Osteocyte (in vitro differentiated cells): ENCODE measurements at places on chromosomes 16 and 17.

GRCh38 chr17:74304184-74304583 lies 21.8 kb upstream of the KIF19 start:
- no peak for DNase-seq

DNA sequence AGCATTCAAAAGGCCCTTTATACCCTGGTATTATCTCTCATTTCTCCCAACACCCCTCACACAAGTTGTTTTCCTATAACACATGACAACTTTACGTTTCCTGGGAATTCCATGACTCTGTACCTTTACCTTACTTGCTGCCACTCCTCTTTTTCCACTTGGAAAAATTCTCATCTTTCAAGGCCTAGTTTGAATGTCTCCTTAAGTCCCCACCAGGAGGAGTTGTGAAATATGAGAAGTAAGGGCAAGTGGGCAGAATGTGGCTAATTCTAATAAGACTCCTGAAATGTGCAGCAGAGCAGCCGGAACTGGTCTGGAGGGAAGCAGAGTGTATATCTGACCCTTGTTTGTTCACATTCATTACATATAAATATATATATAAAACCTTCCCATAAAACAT lies 39.7 kb downstream of the BRCA1 start:
- DNase-seq, result no peak

- no peak for DNase-seq
These were observed 66.4 kb downstream of the SRCIN1 start for GRCh38 chr17:38539386-38539785.

DNA sequence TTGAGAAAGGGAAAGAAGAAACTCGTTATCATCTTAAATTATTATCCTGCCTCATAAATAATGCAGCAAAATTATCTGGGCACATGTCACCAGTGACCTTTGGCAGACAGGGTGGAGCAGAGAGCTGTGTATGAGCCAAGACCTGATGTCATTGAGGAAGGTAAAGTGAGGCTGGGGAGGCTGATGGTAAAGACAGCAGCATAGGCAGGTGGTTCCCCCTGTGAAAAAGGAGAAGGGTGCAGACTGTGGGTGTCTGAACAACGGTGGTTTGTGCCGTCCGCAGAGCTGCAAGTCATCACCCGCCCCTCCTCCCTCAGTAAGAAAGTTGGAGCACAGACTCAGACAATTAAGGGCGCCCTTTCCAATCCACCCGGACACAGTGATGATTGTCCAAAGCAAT lies 30.8 kb upstream of the METTL16 start:
- no peak for DNase-seq

DNA sequence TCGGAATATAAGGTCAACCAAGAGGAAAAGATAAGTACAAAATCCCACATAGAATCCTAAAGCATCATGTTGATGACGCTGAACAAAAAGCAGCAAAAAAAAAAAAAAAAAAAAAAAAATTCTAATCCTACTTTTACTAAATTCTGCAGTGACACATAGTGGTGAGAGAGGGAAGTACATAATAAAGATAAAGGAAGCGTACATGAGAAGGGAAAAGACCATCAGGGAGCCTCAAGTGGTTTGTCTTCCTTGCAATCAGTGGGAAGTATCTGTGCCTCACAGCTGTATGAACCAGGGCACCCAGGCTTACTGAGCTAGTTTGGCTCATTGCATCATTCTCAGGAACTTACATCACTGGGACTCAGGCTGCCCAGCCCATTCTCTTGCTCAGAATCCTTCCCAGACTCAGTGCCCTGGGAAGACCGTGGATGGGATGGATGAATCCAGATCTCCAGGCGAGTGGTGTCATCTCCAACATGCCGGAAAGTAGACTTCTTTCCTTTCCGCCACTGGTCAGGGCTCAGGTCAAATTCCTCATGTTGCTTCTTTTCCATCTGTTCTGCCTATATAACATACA lies 21.2 kb downstream of the SMG6 start:
- no peak for DNase-seq
